ENCODE measurements at places on chromosomes 6 and 20.
A peak's percentile ranks its signal among the peaks of the same experiment; 100 is the strongest.

GRCh38 chr6:147126618-147127022 is 77.6 kb upstream of the STXBP5 start:
- no peak for DNase-seq

DNA sequence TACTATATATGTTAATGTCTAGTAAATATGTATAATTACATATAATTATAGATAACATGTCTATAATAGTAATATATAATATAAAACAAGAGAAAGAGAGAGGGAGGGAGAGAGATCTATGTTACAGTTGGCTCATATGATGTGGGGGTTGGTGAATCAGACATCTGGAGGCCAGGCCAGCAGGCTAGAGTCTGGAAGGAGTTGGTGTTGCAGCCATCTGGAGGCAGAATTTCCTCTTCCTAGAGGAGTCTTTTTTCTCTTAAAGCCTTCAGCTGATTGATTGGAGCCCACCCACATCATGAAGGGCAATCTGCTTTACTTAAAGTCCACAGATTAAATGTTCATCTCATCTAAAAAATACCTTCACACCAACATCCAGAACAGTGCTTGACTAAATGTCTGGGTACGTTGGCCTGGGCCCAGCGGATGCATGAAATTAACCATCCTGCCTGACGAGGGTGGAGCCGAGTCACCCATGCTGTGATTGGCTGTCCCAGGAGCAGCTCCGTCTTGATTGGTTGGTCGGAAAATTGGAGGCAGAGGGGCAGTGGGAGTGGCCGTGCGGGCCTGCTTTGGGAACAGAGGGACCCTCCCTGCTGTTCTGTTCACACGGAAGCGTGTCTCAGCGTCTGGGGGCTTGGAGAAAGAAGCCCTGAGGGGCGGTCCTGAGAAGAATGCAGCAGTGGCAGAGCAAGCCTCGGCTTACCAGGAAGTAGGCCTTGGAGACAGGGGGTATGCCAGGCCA is 392.4 kb downstream of the QKI start:
- DNase-seq: no peak

DNA sequence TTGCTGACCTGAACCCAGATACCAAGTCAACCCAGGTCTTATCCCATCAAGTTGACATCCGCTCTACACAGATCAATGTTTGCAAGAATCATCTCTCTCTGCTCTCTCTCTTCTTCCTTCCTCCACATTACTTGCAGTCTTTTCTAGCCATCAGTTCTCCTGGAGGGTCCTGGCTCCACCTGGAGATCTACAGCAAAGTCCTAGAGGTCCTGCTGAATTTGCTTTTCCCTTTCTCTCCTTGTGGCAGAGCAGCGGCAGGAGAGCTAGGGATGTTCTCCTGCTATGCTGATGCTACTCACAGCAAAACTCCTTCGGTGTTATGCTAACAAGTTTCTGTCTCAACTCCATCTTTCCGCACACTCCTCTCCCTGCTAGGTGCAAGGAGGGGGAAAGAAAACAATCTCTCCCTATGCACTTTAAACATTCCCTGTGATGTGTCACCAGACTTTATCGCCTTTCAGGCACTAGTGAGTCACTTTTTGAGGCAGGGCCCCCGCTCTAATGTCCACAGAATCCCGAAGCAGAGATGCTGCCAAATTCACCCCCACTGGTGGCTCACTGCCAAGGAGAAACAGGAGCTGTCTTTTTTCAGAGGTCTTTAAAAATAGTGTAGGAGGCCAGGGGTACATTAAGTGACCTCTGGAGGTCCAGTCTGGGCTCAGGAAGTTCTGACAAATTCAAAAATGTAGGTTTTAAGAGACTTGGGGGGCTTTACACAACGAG is 62.6 kb downstream of the FAM50B start:
- DNase-seq: no peak

- no peak for DNase-seq
Observed at GRCh38 chr6:13425270-13425873, 62.0 kb downstream of the GFOD1 start.

- no peak for DNase-seq
Observed at GRCh38 chr20:16472045-16472872, 101.0 kb downstream of the KIF16B start.

GRCh38 chr20:51482836-51483473 is 59.6 kb downstream of the NFATC2 start:
- no peak for DNase-seq

DNA sequence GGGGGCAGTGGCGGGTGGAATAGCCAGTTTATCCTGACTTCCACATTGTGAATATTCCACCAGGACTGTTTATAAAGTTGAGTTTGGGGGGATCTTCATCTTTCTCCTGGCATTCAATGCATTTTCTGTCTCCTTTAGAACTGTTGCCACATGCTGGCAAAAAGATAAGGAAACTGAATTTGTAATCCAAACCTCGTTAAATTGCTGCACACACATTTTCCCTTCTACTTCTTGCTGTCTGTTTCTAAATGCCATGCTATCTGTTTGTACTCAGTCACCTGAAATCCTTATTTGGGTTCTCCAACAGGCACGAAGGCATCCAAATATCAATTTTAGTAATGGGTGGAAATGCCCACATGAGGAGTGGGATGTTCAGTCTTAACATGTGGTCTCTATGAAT is 180.2 kb upstream of the CCN2 start:
- no peak for DNase-seq

- no peak for DNase-seq
Observed at GRCh38 chr6:165762876-165763275, 99.8 kb upstream of the PDE10A start.

GRCh38 chr6:1500913-1501312 is 108.8 kb upstream of the FOXC1 start:
- DNase-seq: no peak

DNA sequence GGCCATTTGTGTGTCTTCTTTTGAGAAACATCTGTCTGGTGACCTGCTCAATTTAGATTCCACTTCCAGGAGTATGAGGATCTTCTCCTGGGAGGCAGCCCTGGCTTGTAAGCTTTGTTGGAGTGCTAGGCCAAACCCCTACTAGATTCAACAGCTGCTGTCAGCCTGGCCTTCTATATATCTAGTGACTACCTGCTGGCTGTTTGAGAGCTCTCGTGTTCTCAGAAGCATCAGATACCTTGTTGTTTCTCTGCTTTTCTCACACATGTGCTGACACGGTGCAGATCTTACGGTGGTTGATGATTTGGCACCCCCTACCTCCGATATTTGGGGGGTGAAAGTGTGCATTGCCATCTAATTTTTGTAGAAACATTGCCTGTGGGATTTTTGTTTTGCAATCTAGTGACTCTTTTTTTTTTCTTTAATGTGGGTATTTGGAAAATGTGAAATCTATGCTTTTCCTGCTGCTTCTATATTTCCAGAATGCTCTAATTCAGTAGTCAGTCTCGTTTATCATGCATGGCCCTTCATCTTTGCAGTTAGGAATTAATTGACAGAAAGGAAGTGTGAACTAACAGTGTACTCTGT is 4.7 kb downstream of the CCN2 start:
- DNase-seq: no peak

GRCh38 chr6:131379948-131380347 is 193.1 kb upstream of the ARG1 start:
- DNase-seq: no peak

DNA sequence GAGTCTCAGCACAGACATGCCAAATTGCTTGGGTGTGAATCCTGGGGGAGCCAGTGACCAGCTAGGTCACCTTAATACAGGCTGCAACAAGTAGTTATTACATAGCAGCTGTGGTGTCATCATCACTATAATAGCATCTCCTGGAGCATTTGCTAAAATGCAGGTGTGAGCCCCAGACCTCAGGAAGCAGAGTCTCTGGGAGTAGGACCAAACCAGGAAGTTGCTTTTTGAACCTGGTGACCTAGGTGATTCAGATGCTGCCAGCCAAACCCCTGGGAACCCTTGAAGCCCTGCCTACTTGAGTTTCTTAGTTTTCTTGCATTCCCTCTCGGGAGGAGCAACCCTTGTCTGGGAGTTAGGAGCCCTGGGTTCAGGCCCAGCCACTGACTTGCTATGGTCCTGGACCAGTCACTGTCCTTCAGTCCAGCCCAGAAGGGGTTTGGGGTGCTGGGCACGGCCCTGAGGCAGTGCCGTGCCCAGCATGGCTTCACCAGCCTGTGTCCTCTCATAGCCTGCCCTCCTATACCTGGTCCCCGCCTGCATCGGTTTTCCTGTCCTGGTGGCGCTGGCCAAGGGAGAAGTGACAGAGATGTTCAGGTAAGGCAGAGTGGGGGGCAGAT is 39.3 kb upstream of the ID1 start:
- DNase-seq: no peak

- DNase-seq: no peak
Observed at GRCh38 chr6:5989141-5989723, 17.5 kb downstream of the NRN1 start.

- DNase-seq: no peak
Observed at GRCh38 chr6:351011-351866, 40.3 kb upstream of the IRF4 start.

- no peak for DNase-seq
Observed at GRCh38 chr6:21590346-21590745, 3.2 kb upstream of the SOX4 start.

- no peak for DNase-seq
Observed at GRCh38 chr6:161394437-161394836, 120.6 kb upstream of the AGPAT4 start.

DNA sequence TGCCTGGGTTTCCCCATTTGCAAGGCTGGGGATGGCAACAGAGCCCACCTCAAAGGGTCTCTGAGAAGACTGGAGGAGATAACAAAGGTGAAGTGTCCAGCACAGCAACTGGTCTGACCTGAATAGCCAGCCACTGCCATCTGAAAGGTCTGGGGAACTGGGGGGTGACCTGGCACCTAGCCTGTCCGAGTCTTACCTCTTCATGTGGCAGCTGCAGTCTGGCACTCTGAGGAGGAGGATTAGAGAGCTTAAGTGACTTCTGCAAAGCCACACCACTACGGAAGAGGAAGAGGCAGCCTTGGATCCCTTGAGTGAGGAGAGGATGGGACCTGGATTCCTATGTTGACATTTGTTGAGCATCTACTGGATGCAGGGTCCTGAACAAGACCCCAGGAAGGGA is 22.2 kb downstream of the C20orf203 start:
- no peak for DNase-seq

DNA sequence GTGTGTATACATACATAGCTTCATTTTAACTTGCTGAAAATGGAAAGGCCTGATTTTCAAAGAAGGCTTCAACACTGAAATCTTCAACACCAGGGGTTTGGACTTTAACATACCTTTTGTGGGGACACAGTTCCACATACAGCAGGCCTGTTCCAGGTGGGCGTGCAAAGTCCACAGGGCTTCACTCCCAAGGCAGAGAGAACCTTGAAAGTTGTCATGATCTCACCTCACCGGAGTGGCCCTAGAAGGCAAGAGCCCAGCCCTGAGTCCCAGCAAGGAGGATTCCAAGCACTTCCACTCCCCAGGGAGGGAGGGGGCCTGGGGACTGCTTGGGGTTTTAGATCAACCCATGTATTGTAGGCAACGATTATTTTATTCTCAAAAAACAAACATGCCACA is 47.2 kb downstream of the TMEM242 start:
- no peak for DNase-seq

- DNase-seq: no peak
Observed at GRCh38 chr20:14341801-14342200, 4.4 kb upstream of the FLRT3 start.

GRCh38 chr6:113857556-113858479 is 673 bp downstream of the MARCKS start:
- DNase-seq: no peak

- DNase-seq: no peak
Observed at GRCh38 chr6:154476494-154476893, 34.0 kb downstream of the CNKSR3 start.

DNA sequence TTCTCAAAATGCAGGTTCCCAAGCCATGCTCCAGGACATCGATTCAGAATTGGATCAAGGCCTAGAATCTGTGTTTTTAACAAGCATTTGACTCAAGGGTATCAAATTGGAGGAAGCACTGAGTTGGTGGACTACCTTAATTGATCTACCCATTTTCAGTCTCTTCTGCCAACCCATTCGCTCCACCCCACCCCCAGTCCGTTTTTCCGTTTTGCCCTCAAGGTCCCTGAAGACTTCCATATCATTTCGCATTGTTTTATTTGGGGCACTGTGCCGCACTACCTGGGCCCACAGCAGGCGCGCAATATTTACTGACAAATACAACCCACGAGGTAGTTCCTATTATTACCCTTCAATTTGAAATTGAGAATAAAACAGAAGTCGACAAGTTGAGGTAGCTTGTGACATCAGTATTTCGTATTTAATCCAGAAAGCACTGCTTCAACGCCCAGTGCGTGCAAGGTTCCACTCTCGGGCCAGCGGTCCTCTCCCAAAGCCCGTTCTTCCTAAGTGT is 557 bp upstream of the DHX35 start:
- DNase-seq: peak; percentile 7

DNA sequence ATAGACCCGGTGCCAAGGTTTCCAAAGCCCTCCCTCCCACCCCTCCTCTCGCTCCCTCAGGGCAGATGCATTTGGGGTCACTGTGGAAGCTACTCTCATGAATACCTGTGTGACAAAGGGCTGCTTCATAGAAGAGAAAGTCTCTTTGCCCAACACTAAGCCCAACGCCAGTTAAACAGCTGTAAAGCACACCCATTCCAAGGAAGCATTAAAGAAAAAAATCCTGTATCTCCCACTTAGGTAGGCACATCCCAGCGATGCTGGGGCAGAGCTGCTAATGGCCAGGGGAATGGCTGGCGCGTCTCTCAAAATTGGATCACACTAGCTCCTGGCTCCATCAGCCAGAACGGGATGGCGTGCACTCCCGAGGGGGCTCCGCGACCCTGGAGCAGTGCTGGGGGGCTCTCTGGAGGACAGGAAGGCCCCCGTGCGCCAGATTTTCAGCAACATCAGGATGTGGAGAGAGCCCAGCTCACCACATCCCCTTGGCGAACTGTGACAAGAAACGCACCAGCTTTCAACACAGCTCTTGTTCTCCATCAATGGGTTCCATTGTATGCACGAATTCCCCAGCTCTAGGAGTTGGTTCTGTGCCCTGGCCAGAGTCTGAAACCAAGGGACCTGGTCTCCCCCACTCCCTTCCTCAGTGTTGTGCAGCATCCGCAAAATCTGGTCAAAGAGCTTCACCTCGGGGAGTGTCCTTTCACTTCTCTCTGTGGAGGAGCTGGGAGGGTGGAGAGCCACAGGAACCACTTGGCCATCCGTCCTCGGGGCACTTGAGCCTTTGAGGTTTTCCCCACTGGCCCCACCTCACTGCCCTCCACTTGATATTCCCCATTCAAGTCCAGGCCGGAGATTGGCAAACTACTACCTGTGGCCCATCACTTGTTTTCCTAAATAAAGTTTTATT is 74.1 kb downstream of the TFAP2C start:
- DNase-seq: no peak

DNA sequence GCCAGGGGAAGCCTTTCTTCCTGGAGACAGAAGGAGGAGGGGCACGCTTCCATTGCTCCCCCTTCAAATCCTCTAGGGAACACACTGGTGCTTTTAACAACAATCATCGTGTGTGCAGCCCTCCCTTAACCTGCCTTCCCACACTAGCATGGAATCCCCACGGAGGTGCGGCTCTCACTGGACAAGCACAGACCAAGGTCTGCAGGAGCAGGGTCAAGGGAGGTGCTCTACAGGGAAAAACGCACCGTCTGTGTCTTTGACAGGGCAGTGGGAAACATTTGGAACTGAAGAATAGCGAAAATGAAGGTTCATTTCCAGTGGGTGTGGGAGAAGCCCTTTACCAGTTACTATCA is 527.1 kb downstream of the QKI start:
- DNase-seq: no peak

GRCh38 chr6:36639171-36639808 is 39.2 kb upstream of the CDKN1A start:
- no peak for DNase-seq

All from stimulated activated CD4-positive, alpha-beta T cell treated with anti-CD3 and anti-CD28 coated beads, Interleukin-12 subunit alpha, Interleukin-12 subunit beta, amount 100 ng/mL, for 48 hours (primary cell).